NCI-H187 (cell line): ENCODE measurements at places on chromosomes 13 and 19.
A peak's percentile ranks its signal among the peaks of the same experiment; 100 is the strongest.

GRCh38 chr19:45499196-45500180 is 1.2 kb downstream of the PPM1N start:
- DNase-seq = peak; percentile 44

DNA sequence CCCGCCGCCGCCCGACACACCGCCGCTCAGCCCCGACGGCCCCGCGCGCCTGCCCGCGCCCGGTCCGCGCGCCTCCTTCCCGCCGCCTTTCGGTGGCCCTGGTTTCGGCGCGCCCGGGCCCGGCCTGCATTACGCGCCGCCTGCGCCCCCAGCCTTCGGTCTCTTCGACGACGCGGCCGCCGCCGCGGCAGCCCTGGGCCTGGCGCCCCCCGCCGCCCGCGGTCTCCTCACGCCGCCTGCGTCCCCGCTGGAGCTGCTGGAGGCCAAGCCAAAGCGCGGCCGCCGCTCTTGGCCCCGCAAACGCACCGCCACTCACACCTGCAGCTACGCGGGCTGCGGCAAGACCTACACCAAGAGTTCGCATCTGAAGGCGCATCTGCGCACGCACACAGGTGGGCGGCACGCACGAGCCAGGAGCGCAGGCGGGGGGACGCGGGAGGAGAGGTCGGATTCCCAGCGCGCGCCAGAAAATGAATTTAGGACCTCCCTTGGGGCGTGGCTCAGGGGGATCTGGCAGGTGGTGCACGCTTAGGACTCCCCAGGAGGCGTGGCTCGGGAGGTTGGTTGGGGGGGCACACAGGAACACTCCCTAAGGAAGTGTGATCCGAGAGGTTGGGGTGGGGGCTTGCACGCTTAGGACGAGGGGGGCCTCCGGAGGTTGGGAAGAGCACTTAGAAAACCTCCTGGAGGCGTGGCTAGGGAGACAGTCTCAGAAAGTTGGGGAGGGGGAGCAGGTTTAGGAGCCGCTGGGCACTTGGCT is 1.2 kb downstream of the KLF2 start:
- DNase-seq = no peak

GRCh38 chr19:2122982-2123381 is 26.3 kb downstream of the IZUMO4 start:
- DNase-seq = no peak

GRCh38 chr13:105552078-105552477 is 983.4 kb downstream of the EFNB2 start:
- DNase-seq = no peak

- no peak for DNase-seq
These were observed 384.2 kb upstream of the ZNF507 start for GRCh38 chr19:31961191-31961590.

- no peak for DNase-seq
These were observed 17.6 kb downstream of the TMEM38A start for GRCh38 chr19:16678498-16678897.

GRCh38 chr19:37346091-37346490 is 24.8 kb upstream of the ZNF527 start:
- no peak for DNase-seq

- DNase-seq = no peak
These were observed 248.8 kb downstream of the SLITRK5 start for GRCh38 chr13:87919956-87920355.

GRCh38 chr13:98972059-98972458 is 5.8 kb downstream of the DOCK9 start:
- DNase-seq = no peak

- no peak for DNase-seq
These were observed 52.1 kb downstream of the LHFPL6 start for GRCh38 chr13:39550931-39551330.

DNA sequence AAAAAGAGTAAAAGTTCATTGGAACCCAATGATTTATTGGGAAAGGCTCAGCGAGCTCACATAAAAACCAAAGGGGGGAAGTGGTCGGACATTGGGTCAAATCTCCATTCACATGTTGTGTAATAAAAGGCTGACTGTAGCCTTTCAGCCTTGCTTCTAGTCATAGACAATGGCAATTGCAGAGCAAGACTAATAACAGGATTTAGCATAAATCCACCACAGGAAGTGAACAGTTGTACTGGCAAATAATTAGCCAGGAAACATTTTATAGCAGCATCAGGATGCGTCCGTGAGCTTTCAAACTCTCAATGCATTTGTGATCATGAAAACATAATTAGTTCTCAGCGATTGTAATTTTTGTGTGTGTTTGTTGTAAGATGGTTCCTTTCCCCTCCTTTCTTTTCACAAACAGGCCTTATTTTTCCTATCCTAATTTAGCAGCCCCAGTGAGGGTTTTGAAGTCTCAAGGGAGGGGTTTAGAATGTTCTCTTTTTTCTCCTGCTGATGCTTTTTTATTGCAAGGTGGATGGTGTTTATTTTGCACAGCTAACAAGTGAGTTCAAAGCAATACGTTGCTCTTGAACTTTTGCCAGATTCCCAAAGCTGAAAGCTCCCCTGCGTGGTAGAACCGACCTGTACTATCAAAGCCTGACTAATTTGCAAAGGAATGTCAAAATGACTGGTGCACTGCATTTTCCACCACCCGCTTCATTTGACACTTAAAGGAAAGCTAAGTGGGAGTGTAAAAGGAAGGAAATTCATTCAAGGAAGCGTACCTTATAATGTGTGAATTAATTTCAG is 105.6 kb downstream of the SPRY2 start:
- DNase-seq = no peak

GRCh38 chr13:45441633-45442032 is 23.1 kb upstream of the COG3 start:
- DNase-seq = no peak

- no peak for DNase-seq
These were observed 114.5 kb downstream of the IRS2 start for GRCh38 chr13:109671919-109672318.

- DNase-seq = no peak
These were observed 183.2 kb downstream of the NDFIP2 start for GRCh38 chr13:79663977-79664636.

GRCh38 chr19:17200408-17201079 is 14.6 kb upstream of the USE1 start:
- no peak for DNase-seq

DNA sequence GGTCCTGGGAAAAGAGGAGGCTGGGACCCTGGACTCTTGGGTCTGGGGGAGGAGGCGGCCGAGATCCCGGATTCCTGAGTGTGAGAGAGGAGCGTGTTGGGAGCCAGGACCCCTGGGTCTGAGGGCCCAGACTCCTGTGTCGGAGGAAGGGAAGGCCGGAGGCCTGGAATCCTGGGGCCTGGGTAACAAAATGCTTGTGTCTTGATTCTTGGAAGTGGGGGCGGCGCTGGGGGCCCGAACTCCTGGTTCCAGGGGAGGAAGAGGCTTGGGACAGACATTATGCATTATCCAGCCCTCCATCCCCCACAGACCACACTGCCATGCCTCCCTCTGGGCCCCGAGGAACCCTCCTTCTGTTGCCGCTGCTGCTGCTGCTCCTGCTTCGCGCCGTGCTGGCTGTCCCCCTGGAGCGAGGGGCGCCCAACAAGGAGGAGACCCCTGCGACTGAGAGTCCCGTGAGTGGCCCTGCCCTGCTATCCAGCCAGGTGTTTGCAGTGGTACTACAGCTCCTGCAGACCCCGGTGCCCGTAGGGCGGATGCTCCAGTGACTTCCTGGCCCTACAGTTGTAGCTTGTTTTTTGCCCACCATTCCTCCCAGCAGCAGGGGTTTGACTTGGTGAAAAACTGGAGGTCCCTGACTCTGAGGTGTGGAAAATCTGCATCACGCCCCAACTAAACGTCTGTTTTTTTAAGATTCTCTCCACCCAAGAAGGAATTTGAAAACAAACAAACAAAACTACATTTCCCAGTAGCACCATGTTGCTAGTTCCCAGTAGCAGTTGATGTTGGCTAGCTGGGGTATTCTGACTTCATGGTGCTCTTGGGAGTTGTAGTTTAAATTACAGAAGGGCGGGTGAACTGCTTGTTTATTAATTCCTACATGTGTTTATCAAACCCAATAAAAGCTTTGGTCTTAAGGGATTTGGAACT is 630 bp downstream of the NUCB1 start:
- DNase-seq = no peak

GRCh38 chr13:46748300-46748699 is 48.7 kb downstream of the ESD start:
- DNase-seq = no peak

- no peak for DNase-seq
These were observed 351.2 kb downstream of the DNAJC15 start for GRCh38 chr13:43374621-43375020.
